Stimulated activated CD4-positive, alpha-beta T cell treated with anti-CD3 and anti-CD28 coated beads, TNF-alpha, amount 100 ng/mL, for 24 hours (primary cell): ENCODE measurements at places on chromosomes 7 and 10.

GRCh38 chr10:129005080-129005479 lies 462.0 kb upstream of the MGMT start:
- DNase-seq: no peak

GRCh38 chr10:119135513-119135881 lies 30.0 kb downstream of the SFXN4 start:
- DNase-seq: no peak

GRCh38 chr7:32502728-32503127 lies 7.4 kb downstream of the AVL9 start:
- no peak for DNase-seq

- no peak for DNase-seq
These were observed 329.4 kb downstream of the KCNMA1 start for GRCh38 chr10:77308084-77308732.

DNA sequence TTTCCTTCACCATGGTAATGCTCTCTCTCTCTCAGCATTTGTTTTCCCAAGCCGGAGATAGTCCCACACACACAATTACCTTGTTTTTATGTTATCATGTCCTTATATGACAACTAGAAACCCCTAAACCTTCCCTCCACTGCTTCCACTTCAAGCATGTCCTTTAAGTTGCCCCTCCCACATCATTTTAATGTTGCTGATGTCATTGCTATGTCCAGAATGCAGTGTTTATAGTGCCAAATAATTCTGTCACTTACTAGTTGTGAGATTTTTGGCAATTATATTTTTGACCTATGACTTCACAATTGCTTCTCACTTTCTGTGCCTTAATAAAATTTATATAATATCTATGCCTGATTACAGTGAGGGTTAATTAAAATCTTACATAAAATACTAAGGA lies 645.9 kb downstream of the XPNPEP1 start:
- DNase-seq: no peak

DNA sequence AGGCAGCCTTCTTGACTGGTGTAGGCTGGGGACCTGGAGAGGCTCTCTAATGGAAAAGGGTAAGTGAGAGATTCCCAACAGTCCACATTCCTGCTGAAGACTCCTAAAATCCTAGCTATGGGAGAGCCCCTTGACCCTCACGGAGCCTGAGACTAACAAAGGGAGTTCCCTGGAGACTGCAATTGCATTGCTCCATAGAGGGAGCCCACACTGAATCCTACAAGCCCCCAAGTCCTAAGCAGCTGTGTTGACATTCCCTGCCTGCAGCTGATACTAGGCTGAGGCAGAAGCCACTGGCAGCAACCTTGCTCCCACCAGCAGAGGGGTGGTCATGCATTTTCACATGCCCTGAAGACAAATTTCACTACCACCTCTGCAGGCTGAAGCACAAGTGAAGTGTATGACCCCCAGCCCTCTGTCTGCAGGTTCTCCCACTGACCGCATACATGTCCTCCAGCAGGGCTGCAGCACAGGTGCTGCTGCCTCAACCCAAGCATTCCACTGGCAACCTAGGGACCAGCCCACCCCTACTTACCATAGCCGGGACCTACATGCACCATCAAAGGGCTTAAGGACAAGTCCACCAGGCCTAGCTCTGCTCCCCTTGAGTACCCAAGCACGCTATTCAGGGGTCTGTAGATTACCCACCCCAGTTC lies 130.3 kb upstream of the SLC13A1 start:
- DNase-seq: no peak

DNA sequence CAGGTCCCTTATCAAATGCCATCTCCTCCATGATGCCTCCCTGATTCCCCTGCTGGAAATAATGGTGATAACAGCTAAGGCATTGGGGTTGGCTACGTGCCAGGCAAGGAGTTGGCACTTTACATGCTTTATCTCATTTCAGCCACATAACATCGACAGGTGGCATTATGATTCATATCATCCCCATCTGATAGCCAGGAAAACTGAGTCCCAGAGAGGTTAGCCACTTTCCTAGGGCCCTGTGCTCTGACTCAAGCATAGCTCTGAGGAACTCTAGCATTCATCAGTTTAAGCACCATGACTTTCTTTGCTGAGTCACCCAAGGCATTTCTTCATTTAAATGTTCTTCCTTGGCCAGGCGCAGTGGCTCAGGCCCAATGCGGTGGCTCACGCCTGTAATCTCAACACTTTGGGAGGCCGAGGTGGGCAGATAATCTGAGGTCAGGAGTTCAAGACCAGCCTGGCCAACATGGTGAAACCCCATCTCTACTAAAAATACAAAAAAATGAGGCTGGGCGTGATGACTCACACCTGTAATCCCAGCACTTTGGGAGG lies 6.6 kb downstream of the LEP start:
- DNase-seq: no peak

- no peak for DNase-seq
These were observed 9.1 kb upstream of the SCART1 start for GRCh38 chr10:133444342-133445267.

DNA sequence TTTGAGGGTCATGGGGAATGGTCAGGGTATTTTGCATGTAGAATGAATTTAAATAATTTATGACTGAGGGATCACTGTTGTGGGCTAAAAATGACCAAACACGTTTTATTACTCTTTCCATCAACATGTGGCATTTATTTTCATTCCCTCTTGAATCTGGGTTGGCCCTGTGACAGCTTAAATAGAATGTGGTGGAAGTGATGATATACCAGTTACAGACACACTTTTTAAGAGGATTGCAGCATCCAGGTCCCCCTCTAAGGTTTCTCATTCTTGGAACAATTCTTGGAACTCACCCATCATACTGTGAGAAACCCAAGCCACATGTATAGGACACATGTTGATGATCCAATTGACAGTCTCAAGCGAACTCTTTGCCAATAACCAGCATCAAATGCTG lies 272.4 kb downstream of the ETV1 start:
- no peak for DNase-seq

GRCh38 chr7:16558761-16559302 lies 32.2 kb downstream of the LRRC72 start:
- no peak for DNase-seq

- no peak for DNase-seq
These were observed 1.9 kb downstream of the ZCCHC24 start for GRCh38 chr10:79443338-79444198.

- no peak for DNase-seq
These were observed 633.2 kb downstream of the TNS3 start for GRCh38 chr7:46948716-46949115.

DNA sequence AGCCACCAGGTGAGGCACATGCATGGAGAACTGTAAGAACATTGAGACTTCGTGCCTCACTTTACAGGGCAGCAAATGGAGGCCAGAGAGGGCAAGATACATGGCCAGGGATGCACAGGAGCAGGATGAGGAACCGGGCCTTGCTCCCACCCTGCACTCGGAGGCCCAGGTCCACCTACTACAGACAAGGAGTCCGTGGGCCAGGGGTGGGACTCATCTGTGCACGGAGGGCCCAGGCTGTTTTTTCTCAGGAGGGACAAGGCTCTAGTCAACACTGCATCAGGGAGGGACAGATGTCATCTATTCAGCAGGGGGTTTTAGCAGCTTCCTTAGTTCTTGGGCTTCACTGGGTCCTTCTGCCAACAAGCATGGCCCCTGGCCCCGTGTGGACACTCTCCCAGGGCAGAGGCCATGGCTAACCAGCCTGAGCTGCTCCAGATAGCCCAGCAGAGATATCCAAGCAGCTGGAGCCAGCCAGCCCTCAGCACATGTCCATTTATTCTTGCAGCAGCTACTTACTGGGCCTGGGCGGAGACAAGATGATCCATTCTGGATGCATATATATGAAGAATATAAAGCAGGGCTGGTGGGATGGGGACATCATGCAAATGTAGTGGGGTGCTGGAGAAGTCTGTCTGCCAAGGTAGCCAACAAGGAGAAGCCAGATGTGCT lies 134.5 kb upstream of the RET start:
- no peak for DNase-seq

- DNase-seq: no peak
These were observed 5.5 kb upstream of the ARID5B start for GRCh38 chr10:61895898-61896600.

DNA sequence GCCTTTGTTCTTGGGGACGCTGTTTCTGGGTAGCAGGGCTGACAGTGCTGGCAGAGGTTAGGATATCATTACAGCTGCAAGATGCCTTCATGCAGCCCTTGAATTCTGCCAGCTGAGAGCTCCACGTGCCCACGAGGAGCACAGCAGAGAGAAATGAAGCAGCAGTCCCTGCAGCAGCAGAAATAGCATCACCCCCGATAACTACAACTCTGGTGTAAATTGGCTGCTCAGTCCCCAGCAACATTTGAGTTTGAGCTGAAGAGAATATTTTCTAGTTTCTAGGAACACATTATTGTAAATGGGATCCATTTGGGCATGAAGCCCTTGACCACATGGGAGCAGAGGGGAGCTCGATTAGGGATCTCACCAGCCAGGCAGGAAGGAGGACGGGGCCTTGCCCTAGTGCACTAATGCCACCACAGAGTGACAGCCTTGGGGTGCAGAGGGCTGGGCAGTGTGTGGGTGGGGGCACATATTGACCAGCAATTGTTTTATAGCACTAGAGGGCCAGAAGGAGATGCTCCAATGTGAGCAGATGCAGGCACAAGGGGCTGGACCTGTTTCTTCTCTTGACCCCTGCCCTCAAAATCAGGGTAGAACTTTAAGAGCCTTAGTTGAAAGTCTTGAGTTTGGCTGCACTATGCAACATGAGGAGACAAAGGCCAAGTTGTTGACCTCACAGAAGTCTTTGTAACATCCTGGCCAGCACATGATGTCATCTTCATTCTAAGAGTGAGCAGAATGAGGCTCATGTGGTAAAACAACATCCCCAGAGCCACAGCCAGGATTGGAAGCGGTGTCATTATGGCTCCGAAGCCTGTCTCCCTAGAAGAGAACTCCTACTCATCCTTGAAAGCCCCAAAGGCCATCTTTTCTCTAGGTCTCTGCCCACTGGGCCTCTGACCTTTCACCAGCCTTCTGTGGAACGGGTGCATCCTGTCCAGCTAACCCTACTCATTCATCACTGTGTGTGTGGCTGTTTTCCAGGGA lies 52.6 kb downstream of the ADCY1 start:
- no peak for DNase-seq

- DNase-seq: no peak
These were observed 333.8 kb downstream of the LRMDA start for GRCh38 chr10:75764974-75765788.

- DNase-seq: no peak
These were observed 19.6 kb downstream of the CALML3 start for GRCh38 chr10:5544216-5544805.

- DNase-seq: no peak
These were observed 101.0 kb downstream of the SMURF1 start for GRCh38 chr7:99042957-99043356.

DNA sequence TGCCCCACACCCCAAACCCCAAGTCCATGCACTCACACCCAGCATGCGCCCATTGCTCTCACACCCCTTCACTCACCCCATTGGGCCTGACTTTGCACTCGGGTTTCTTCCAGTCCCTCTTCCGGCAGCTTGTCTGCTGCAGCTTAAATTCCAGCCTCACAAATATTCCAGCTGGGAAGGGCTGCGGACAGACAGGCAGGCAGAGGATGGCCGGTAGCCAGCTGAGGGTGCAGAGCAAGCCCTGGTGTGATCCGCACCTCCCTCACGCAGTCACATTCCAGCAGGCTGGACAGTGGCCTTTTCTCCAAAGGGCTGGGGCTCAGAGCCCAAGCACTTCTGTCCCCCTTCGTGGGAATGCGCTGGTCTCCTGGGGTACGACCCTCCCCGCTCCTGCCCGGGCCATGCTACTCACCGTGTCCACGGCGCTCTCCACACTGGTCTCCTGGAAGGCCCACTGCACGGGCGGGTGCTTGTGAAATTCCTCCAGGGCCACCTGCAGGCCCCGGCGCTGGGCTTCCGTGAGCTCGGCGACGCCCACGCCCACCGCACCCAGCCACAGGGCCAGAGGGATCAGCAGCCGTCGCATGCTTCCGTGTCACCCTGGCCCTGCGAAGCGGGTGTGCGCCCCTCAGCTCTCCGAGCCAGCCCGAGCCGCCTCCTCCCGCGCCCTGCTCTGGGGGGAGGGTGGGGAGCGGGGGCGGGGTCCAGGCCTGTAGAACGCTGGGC lies 1.2 kb downstream of the RARRES2 start:
- no peak for DNase-seq

DNA sequence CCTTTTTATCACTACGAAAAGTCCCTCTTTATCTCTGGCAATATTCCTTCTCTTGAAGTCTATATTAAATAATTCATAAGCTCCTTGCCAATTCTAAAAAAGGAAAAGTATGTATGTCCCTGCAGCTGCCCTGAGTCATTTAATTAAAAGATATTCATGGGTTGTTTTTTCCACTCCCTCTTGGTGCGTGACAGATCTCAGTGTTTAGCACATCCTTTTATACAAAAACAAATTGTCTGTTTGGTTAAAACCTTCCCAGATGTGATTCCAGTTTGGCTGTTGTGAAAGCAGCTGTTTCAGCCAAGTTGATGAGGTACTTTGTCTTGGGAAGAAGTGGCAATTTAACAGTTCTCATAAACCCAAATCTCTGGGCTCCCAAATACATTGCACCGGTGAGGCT lies 33.8 kb upstream of the PRLHR start:
- DNase-seq: no peak

- DNase-seq: peak; percentile 45
These were observed 9.3 kb downstream of the RPP38 start for GRCh38 chr10:15106352-15107013.

GRCh38 chr10:124727361-124727960 lies 16.7 kb downstream of the FAM53B start:
- DNase-seq: no peak

DNA sequence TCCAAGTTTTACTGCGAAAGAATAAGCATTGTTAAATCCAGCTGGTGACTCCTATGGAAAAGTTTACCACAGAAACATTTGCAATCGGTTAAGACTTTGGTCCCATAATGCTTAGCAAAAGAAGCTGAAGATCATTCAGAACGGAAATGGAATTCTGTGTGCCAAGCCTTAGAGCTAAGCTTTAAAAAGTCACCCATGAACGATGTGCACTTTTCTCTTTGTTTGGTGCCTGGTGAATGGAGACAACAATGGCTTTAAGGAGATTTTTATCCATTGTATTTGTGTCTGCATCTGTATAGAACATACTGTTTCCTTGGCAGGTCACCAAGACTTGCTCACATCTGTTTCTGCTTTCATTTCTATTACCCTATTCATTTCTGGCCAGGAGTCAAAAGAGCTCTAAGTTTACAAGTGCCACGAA lies 26.3 kb upstream of the COL1A2 start:
- no peak for DNase-seq

- DNase-seq: no peak
These were observed 2.2 kb downstream of the STOX1 start for GRCh38 chr10:68829521-68829920.

- DNase-seq: no peak
These were observed 14.9 kb downstream of the CCL26 start for GRCh38 chr7:75756991-75757676.

GRCh38 chr10:51875610-51876009 lies 176.2 kb upstream of the CSTF2T start:
- no peak for DNase-seq

DNA sequence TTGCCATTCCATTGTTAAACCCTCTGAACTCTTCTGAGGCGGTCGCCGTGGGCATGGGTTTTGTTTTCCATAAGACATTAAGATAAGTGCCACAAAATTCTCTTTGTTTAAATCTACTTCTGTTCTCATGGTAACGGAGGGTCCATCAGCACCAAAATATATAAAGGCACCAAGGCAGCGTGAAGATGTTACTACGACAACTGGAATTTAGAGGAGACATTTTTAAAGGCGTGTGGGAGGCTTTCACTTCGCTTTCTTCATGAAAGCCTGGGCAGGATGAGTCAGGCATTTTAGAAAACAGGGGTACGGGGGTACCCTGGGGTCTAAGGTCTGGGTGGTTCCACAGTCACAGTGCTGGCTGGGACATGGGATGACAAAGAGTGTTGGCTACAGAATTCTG lies 34.0 kb downstream of the SMKR1 start:
- no peak for DNase-seq

- DNase-seq: no peak
These were observed 75.9 kb downstream of the AFAP1L2 start for GRCh38 chr10:114328441-114328812.
